Endothelial cell (in vitro differentiated cells): ENCODE measurements at places on chromosomes 6 and 20.

DNA sequence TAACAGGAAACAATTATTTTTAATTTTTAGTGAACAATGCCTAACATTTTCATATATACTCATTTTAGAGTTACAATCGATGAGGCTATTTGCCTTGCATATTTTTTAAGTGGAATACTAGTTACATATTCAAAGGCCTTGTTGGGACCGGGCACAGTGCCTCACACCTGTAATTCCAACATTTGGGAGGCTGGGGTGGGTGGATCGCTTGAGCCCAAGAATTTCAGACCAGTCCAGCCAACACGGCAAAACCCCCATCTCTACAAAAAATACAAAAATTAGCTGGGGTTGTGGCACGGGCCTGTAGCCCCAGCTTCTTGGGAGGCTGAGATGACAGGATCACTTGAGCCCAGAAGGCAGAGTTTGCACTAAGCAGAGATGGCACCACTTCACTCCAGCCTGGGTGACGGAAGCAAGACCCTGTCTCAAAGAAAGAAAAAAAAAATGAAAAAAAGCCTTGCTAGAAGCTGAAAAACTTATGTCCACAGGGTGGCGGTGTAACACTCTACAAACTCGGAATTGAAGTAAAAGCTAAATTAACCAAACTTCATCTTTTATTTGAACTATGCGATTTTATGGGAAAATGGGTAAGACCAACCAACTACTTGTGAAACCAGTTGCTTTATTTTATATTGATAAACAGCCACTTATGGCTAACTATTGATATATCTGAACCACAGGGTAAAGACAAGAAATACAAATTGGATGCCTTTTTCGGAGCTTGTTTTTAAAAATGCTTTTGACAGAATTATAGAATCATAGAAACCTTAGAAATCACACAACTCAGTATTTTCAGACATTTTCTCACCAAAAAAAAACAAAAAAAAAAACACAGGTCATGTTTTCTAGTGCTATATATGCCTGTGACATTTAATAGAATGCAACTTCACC, 24.1 kb upstream of the ROS1 start:
- peaks cover 25% of the 10 kb centered on the region for H3K4me1 ChIP-seq
- DNase-seq = peak; percentile 56
- no peak overlapping the region for H3K4me3 ChIP-seq

DNA sequence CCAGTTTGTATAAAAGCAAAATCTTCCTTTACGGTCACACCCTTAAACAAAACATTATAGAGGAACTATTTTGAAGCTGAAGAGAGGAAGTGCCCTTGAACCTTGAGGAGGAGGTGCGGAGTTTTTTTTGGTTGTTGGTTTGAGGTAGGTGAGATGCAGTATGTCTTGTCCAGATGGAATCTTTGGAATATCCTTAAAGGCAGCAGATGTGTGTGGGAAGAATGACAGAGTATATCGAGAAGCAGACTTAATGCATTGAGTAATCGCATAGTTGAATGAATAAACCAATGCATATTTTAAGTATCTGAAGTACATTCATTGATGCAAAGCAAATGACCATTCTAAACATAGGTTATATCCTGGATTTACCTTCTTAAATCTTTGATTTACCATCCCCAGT, 49.9 kb downstream of the AIG1 start:
- H3K27ac ChIP-seq = no peak overlapping the region
- H3K4me3 ChIP-seq = no peak overlapping the region
- H3K27me3 ChIP-seq = peaks cover 3% of the 10 kb centered on the region
- H3K4me1 ChIP-seq = no peaks in the 10 kb centered on the region
- H3K36me3 ChIP-seq = no peaks in the 10 kb centered on the region

- H3K27me3 ChIP-seq = peaks cover 1% of the 10 kb centered on the region
- no peak overlapping the region for H3K4me3 ChIP-seq
- H3K36me3 ChIP-seq = no peaks in the 10 kb centered on the region
- H3K27ac ChIP-seq = no peak overlapping the region
- no peak for DNase-seq
These were observed 696.5 kb upstream of the CITED2 start for GRCh38 chr6:140070846-140071473.

GRCh38 chr6:170236131-170236836, 54.6 kb downstream of the DLL1 start:
- no peaks in the 10 kb centered on the region for H3K4me1 ChIP-seq
- no peaks in the 10 kb centered on the region for H3K27me3 ChIP-seq
- H3K27ac ChIP-seq = no peak overlapping the region
- no peak for DNase-seq

- no peak overlapping the region for H3K27ac ChIP-seq
- peak overlapping the region; percentile 94 for H3K4me3 ChIP-seq
- peaks cover 23% of the 10 kb centered on the region for H3K4me1 ChIP-seq
These were observed 562 bp downstream of the MOCS1 start for GRCh38 chr6:39933669-39934130.

DNA sequence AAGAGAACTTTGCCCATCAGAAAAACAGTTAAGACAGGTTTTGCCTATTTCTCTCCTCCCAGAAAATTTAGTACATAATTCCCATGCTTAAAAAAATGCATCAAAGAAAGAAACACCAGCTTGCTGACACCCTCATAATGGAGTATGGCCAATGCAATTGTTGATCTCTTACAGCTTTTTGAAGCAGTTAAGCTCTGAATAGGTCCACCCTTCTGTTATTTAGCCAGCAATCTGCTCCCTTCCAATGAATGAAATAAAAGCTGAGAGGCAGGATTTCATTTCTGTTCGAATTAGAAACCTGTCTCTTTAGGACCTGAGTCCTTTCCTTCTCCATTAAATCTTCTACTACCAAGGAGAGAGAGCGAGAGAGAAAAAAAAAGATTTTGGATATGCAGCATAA, 288.7 kb downstream of the RNF144B start:
- H3K36me3 ChIP-seq = no peaks in the 10 kb centered on the region
- H3K4me3 ChIP-seq = no peak overlapping the region
- H3K27ac ChIP-seq = no peak overlapping the region
- DNase-seq = no peak
- no peaks in the 10 kb centered on the region for H3K4me1 ChIP-seq

DNA sequence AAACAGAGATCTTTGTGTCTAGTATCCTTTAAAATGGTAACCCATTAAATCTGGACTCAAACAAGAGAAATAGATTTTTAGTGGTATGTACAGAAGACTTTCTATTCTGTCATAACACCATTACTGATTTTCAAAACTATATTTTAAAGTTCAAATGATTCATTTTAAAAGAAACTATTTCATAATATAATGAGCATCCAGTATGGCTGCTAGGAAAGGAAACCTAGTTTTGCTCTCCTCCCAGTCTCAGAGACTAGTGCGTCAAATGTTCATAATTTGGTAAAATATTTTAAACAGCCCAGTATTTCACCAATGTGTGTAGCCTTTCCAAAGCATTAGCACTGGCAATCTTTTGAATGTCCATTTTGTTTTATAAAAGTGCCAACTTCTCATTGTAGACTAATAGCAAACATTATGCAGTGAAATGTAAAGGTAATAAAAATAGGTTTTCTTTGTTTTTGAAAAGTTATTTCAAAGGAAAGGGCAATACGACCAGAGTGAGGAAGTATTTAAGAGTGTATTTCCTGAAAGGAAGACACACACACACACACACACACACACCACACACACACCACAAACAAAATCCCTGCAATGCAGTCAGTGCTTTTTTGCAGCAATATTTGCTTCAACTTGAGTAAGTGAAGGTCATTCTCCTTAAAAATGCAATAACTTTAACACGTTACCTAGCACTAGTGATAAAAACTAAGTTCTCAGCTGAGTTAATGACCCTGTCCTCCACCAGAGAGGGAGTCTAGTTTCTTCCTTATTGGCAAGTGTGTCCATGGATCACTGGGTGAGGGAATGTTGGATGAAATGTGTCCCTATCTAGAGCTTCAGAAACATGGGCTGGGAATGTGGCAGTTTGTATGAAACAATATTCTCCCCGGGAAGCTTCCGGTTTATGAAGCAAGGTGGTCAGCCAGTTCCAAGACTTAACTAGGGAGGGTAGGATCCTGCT, 4.6 kb downstream of the PPP1R3G start:
- H3K4me1 ChIP-seq = peaks cover 26% of the 10 kb centered on the region
- no peak overlapping the region for H3K27ac ChIP-seq
- DNase-seq = no peak
- H3K36me3 ChIP-seq = no peaks in the 10 kb centered on the region

DNA sequence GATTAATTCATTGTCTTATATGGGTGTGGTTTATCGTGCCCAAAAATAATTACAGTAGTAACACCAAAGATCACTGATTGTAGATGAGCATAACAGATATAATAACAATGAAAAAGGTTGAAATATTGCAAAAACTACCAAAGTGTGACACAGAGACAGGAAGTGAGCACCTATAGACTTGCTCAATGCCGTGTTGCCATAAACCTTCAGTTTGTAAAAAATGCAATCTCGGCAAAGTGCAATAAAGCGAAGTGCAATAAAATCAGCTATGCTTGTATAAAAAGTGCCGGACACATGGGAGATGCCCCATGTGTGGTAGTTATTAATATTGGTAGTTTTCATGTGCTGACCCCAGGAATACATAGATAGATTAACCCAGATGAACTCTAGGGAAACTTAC, 192.6 kb downstream of the NRN1 start:
- peaks cover 10% of the 10 kb centered on the region for H3K27me3 ChIP-seq
- no peaks in the 10 kb centered on the region for H3K4me1 ChIP-seq
- no peak overlapping the region for H3K4me3 ChIP-seq
- no peak overlapping the region for H3K27ac ChIP-seq
- peaks cover 10% of the 10 kb centered on the region for H3K36me3 ChIP-seq

DNA sequence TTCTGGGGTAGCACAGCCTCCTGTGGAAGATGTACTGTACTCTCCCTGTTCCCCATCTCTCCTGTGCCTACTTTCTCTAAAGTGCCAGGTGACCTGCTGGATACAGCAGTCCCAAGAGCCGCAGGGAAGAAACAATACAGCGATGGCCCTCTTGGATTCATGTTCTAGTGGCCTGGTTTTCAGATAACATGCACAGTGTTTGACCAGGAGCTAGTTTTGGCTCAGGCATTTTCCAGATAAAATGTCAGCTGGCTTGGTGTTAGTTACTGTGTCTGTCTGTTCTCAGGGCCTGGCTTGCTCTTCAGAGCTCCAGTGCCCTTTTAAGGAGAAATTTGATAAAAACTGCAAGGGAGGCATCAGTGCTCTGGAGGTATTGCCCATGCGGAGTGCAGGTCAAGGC, 41.3 kb downstream of the GABRR2 start:
- no peaks in the 10 kb centered on the region for H3K36me3 ChIP-seq
- H3K4me3 ChIP-seq = no peak overlapping the region
- H3K27me3 ChIP-seq = no peaks in the 10 kb centered on the region
- no peak overlapping the region for H3K27ac ChIP-seq
- no peaks in the 10 kb centered on the region for H3K4me1 ChIP-seq

- H3K36me3 ChIP-seq = peaks cover 7% of the 10 kb centered on the region
- H3K4me1 ChIP-seq = peaks cover 4% of the 10 kb centered on the region
- no peak overlapping the region for H3K4me3 ChIP-seq
- peaks cover 10% of the 10 kb centered on the region for H3K27me3 ChIP-seq
- H3K27ac ChIP-seq = no peak overlapping the region
These were observed 52.4 kb upstream of the NXT1 start for GRCh38 chr20:23298155-23298554.

DNA sequence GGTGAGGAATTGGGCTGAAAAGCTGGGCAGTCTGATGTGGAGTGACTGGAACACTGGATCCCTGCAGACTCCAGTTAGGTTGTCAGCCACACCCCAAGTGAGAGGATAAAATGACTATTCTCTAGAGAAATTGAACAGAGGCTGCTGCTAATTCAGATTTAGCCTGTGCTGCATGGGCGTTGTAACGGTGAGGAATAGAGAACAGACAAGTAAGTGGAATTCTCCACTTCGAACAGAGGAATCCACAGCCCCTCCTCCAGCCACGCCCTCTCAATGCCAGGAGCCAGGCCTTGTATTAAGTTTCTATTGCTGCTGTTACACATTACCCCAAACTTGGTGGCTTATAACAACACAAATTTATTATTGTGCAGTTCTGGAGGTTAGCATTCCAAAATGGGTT, 109.3 kb downstream of the CFAP61 start:
- peaks cover 1% of the 10 kb centered on the region for H3K27me3 ChIP-seq
- H3K27ac ChIP-seq = no peak overlapping the region
- no peaks in the 10 kb centered on the region for H3K36me3 ChIP-seq
- DNase-seq = no peak
- no peak overlapping the region for H3K4me3 ChIP-seq

DNA sequence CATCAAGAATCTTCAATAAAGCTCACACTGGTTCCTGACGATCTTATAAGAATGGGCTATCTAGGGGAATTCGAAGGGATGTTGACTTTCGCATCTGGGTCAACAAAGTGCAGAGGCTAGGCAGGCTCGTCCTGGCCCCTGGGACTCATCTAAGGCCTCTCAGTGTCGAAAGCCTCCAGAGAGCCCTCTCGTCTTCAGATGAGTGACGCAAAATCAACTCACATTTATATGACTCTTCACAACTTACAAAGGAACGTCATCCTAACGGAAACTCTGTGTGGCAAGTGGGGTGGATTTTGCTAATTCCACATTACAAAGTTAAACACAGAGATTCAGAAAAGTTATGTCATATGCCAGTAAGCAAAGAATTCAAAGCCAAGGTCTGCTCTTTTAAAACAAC, 270.5 kb upstream of the EXOC2 start:
- no peak for DNase-seq
- no peak overlapping the region for H3K27ac ChIP-seq
- H3K4me1 ChIP-seq = no peaks in the 10 kb centered on the region
- no peaks in the 10 kb centered on the region for H3K27me3 ChIP-seq

DNA sequence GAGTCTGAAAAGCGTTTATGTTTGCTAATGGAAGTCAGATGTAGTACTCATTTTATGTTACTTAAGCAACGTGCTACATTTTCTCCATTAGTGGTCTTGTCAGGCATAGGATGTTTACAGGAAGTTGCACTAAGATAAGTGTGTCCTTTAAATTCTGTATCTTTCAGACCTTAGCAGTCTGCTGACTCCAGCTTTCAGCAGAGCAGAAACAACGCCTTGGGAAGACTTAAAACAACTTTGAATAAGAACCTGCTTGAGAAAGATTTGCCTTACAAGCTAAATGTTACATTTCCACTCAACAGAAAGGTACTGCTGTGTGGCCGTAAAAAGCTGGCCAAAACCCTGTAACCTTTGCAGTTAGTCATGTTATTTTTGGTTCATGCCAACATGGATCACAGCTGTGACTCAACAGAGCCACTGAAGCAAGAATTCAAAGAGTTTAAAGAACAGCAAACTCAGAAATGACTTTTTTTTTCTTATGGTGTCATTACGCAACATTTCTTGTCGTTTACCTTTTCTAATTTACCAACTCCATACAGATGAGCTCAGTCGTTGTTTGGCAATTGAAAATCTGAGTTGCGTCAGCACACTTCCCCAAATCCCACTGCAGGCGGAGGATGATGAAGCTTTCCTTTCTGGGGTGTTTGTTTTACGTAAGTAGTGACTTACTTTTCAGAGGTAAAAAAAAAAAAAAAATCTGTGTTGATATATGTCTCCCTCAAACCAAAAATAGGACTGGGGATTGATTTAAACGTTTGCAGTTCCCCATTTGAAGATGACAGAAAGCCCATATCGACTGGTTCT, 27.9 kb upstream of the BMP6 start:
- DNase-seq = no peak
- H3K36me3 ChIP-seq = no peaks in the 10 kb centered on the region
- peaks cover 3% of the 10 kb centered on the region for H3K27me3 ChIP-seq
